Left cardiac atrium (tissue), 4 donors: ENCODE measurements at places on chromosomes 4 and X. TPM values are rescaled to one million over a fixed set of nuclear protein-coding genes. Genes with fewer than 3 reads are reported as not detected.

The EMCN gene
- total RNA-seq, result 31.7 TPM

The TLR3 gene
- 5.3 TPM for total RNA-seq

The HPRT1 gene
- 19.5 TPM for total RNA-seq

The CDX4 gene
- total RNA-seq, result not detected

The TSC22D3 gene
- total RNA-seq, result 56.2 TPM

The CD38 gene
- 6.9 TPM for total RNA-seq

GRCh38 chrX:121360280-121360679 lies 312.9 kb downstream of the GLUD2 start:
- no peak for DNase-seq

DNA sequence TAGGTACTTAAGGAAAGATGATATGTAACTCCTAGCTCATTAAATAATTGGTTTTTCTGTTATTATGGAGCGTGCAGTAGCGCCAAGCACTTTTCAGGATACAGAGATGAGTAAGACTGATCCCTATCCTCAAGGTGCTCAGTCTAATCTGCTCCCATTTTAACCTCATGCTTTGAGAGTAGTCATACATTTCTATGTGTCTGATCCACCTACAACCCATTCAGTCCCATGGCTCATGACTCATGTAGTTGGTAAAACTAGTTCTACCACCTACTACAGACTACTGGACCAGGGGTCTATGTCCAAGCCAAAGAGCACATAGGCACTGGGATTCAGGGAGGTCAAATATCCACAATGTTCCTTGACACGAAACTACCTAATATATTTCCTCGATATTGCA lies 60.8 kb downstream of the TMEM154 start:
- DNase-seq, result no peak

DNA sequence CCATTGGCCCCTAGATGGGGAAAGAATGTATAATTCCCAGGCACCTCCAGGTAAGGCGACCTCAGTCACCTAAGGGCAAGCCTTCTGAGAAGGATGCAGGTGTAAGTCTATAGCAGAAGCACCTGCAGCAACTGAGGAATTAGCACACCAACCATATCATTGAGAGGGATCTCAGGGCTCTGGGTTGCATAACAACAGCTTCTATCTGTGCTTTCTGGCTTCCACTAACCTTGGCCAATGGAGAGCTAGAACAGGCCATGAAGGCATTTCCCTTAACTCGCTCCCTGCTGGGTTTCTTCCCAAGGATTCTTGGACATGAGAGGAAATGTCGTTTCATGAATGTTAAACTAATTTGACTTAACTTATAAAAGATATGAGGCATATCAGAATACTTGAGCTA lies 177.8 kb upstream of the GK2 start:
- DNase-seq, result no peak

DNA sequence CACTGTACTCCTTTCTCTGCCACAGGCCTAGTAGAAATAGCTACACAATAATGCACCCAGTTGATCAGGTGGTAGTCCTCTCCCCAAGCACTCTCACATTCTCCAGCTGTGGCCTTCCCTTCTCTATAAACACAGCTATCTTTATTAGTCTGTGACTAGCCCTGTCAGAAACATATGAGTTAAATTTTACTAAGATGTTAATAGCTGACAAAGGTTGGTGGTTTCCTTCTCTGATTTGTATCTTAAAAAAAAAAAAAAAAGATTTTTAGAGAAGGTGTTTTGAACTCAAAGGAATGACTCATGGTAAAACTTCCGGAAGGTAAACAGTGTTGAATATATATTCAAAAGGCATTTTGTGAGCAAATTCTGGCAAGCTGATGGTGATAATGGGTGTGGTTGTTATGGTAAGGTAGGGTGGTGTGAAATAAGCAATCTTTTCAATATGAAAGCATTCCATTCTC lies 327.4 kb downstream of the PPP3CA start:
- DNase-seq, result no peak

GRCh38 chrX:135596495-135596894 lies 76.0 kb downstream of the INTS6L start:
- no peak for DNase-seq

DNA sequence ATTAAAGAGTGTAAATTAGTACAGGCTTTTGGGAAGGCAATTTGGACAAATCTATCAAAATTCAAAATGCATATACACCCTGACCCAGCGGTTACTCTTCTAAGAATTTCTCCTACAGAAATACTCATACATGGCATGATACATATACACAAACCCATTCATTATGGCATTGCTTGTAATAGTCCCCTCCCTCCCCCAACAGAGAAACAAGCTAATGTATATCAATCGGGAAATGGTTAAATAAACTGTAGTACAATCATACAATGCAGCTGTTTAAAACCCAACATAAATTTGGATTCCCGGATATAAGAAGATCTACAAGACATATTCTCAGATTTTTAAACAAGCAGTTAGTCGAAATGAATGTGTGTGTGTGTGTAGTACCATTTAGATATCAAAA lies 808 bp downstream of the HUWE1 start:
- no peak for DNase-seq

DNA sequence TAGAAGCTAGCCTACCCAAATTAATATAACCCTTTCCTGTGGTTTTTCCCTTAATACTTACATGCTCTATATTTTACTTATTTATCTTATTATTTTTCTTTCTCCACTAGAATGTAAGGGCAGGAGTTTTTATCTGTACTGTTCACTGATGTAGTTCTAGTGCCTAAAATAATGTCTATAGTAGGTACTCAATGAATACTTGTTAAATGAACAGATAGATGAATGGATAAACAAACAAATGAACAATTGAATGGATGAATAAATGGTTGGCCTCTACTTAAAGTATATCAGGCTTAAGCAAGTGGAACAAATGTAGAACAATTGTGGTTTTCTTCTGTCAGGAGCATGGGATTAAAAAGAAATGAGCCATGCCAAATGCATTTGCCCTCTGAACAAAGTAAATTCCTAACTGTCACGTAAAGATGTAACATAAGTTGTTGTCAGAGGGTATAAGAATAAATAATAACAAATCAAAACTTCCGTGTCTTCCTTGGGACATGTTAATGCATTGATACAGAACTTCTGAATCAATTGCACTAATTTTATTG lies 54.1 kb downstream of the SYTL5 start:
- no peak for DNase-seq

GRCh38 chr4:165838575-165838974 lies 34.5 kb upstream of the TLL1 start:
- no peak for DNase-seq
